ENCODE measurements at places on chromosomes 4 and X. TPM values are rescaled to one million over a fixed set of nuclear protein-coding genes. Genes with fewer than 3 reads are reported as not detected.

CXCL11 gene
- total RNA-seq, result not detected

ZC4H2 gene
- 4.0 TPM for total RNA-seq

SSX2B gene
- total RNA-seq, result not detected

SULT1E1 gene
- total RNA-seq, result 10.7 TPM

AFF1 gene
- 20.6 TPM for total RNA-seq

FANCB gene
- total RNA-seq, result 3.3 TPM

DMRTC1 gene
- total RNA-seq, result not detected

RGN gene
- 4.7 TPM for total RNA-seq

SLC34A2 gene
- 0.03 TPM for total RNA-seq

BEX3 gene
- 275 TPM for total RNA-seq

CXCL6 gene
- 19.6 TPM for total RNA-seq

MAPK10 gene
- 8.8 TPM for total RNA-seq

GPR173 gene
- 5.5 TPM for total RNA-seq

ITM2A gene
- 0.72 TPM for total RNA-seq

NCAPG gene
- total RNA-seq, result 3.7 TPM

IGFBP7 gene
- total RNA-seq, result 2,245 TPM

FHIP1A gene
- total RNA-seq, result 0.07 TPM

TMPRSS11A gene
- total RNA-seq, result not detected

PARM1 gene
- total RNA-seq, result 3.0 TPM

MORF4L2 gene
- 309 TPM for total RNA-seq

COL4A5 gene
- total RNA-seq, result 267 TPM

AFM gene
- not detected for total RNA-seq

SAGE1 gene
- not detected for total RNA-seq

PCDH18 gene
- total RNA-seq, result 119 TPM

UGT2B15 gene
- not detected for total RNA-seq

DUSP21 gene
- total RNA-seq, result not detected

KCND1 gene
- total RNA-seq, result 2.8 TPM

TRIM2 gene
- total RNA-seq, result 49.1 TPM

CSAG1 gene
- total RNA-seq, result not detected

UBL4A gene
- 40.3 TPM for total RNA-seq

UBE2A gene
- total RNA-seq, result 38.7 TPM

ZMAT1 gene
- 1.1 TPM for total RNA-seq

DAPP1 gene
- not detected for total RNA-seq

TEX13D gene
- not detected for total RNA-seq

Measured in smooth muscle cell of the pulmonary artery (primary cell).